ENCODE measurements at places on chromosomes 2 and 18.

DNA sequence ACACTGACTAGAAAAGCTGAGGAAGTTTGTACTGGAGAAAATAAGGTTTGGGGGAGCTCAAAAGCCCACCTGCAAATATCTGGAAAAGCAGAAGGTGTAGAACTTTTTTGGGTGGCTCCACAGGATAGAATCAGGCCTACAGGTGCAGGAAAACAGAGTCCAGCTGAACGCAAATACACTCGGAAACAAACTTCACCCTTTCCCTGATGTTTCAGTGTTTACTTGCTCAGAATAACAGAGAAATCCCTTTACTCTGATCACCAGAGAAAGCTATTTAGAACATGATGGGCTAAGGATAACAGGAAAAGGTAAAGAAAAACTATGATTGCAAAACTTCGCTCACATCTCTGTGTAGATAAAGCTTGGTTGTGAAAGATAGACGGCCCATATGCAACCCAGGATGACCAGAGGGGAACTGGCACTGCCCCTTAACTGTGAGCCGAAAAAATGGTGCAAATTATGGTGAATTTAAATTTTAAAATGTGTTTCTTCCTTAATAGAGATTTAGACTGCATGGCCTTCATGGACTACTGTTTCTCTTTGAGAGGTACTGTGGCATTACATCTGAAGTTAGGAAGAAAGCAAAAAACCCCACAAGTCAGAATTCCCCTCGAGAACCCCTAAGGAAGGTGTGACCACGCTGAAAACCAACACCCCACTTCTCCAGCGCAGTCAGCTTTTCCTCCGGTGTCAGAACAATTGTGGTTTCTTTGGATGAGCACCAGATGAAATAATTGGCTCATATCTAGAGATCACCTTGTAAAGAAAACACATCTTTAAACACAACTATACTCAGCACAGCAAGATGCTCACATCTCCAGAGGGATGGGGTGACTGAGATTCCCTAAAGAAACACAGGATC is 84.5 kb upstream of the TMEM247 start:
- no peak for DNase-seq

DNA sequence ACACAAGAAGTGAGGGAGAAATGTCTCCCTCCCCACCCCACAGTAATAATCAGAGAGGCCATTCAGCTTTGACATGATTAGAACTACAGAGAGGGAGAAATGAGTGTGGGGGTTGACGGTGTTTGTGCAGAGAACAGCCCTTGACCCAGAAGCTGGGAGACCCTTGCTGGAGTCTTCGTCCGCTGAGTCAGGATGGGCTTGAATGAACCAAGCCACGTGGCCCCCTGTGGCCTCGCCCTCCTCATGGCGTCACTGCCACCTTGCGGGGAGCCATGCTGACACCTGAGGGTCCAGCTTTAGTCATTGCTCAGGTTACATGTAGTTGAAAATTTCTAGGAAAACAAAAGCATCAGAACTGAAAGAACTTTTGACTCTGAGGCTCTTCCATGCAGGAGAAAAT is 101.2 kb downstream of the DGKD start:
- DNase-seq = no peak

GRCh38 chr2:54083445-54083844 is 32.0 kb upstream of the ACYP2 start:
- DNase-seq = no peak

- no peak for DNase-seq
Observed at GRCh38 chr18:31432316-31432715, 15.2 kb upstream of the DSG3 start.

DNA sequence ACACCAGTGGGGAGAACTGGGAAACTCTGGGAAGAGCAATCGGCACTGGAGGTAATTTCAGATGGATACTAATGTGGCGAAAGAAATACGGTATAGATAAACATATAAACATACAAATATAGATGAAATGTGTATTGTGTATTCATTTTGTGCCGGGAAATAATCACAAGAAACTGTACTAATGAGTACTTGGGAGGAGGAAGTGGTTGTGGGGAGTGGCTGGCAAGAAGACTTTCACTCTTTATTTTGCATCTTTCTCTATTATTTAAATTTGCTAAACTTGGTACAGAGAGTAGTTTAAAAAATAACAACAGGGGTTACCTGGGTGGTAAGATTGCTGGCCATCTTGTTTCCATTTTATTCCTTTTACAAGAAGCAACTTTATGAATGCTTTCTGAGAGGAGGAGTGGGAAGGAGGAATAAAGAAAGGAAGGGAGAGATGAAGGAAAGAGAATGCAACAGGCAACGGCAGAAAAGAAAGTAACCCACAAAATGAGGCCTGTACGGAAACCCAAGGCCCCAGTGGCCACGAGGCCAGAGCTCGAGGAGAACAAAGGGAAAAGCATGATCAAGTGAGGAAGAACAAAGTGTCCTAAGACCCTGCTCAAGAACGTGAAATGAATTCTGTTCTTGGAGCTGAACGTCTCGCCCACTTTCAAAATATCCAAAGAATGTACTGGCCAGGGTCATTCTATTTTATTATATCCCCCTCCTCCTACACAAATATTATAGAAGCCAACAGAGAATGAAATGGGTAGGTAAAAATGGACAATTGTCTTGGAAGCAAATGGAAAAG is 45.2 kb downstream of the FAM178B start:
- DNase-seq = no peak

- DNase-seq = no peak
Observed at GRCh38 chr2:25173719-25174118, 5.3 kb upstream of the POMC start.

GRCh38 chr2:230155359-230155758 is 64.4 kb downstream of the SP110 start:
- no peak for DNase-seq

Data from activated CD8-positive, alpha-beta memory T cell treated with anti-CD3 and anti-CD28 coated beads for 4 hours (primary cell).